ENCODE measurements at places on chromosomes 16 and 17.

DNA sequence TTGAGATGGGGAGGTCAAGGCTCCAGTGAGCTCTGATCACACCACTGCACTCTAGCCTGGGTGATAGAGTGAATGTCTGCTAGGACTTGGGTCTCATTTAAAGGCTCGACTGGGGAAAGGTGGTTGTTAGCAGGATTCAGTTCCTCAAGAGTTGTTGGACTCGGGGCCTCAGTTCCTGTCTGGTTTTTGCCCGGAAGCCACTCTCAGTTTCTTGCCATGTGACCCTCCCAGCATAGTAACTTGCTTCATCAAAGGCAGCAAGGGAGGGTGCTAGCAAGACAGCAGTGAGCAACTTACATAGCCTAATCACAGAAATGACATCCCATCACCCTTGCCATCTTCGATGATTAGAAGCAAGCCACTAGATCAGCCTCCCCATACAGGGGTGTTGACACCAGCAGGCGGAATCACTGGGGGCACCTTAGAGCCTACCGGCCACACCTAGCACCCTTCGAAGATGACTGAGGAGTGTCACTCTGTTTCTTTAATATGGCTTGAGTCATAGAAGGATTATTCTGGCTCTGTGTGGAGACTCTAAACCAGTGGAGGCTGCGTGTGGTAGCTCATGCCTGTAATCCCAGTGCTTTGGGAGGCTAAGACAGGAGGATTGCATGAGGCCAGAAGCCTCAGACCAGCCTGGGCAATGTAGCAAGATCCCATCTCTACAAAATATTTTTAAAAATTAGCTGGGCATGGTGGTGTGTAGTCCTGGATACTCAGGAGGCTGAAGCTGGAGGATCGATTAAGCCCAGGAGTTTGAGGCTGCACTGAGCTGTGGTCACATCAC is 13.2 kb upstream of the SCNN1B start:
- no peak for DNase-seq

GRCh38 chr17:19242323-19242722 is 5.2 kb downstream of the EPN2 start:
- no peak for DNase-seq

GRCh38 chr17:57676543-57676942 is 68.6 kb downstream of the CCDC182 start:
- DNase-seq, result no peak

GRCh38 chr17:79936641-79937381 is 97.6 kb upstream of the CBX4 start:
- no peak for DNase-seq

DNA sequence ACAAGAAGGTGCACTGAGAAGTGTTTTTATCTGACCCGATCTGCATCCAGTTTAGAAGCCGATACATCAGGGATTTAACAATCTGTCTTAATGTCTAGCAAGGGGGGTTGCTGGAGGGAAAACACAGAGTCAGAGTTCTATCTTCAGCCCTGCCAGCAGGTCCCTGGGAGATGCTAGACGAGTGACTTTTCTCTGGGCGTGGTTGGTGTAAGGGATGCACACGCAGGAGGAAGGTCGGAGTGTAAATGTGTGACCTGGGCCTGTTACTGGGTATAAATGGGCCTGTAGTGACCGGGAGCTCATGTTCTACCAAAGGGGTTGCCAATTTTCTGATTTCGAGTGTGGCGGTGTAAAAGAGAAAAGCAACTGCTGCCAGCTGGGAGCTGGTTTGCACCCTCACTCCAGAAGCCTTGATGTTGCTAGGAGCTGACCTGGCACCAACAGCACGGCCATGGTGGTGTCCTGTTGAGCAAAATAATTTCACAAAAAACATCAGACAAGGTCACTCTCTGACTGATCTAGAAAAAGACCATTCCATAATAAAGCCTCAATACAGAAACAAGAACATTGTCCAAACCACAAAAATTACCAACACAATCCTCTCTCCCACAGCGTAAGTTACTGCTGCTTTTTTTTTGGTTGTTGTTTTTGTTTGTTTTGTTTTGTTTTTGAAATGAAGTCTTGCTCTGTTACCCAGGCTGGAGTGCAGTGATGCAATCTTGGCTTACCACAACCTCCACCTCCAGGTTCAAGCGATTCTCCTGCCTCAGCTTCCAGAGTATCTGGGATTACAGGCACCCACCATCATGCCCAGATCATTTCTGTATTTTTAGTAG is 1.3 kb upstream of the KCTD13 start:
- DNase-seq, result no peak

GRCh38 chr16:75160386-75160785 is 12.1 kb downstream of the ZFP1 start:
- DNase-seq, result no peak

- no peak for DNase-seq
Observed at GRCh38 chr17:59827721-59828477, 64.8 kb downstream of the TUBD1 start.

DNA sequence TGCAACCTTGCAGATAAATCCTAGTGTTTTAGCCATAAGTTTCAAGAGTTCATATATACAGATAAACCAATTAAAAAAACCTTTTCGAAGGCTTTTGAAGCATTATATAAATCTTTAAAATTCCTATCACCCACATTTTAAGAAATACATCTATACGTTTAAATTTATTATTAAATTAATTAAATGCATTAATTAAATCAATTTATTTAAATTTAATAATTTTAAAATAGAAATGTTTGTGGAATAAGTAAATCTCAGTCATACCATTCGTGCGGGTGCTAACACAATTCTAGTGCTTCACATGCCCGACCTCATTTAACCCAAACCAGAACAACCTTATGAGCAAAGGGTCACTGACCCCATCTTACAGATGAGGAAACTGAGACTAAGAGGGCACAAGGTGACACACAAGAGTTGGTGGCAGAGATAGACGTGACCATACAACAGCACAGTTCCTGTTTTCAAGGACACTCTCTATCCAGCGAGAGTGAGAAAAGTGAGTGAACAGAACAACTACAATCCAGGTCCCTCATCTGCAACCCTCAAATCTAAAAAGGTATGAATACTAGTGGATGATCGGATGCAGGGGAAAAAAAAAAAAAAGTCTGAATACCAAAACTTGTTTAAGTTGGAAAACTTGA is 1.4 kb downstream of the NSMCE1 start:
- no peak for DNase-seq

GRCh38 chr17:38613981-38614779 is 8.4 kb upstream of the SRCIN1 start:
- DNase-seq, result no peak

GRCh38 chr16:73053364-73054124 is 5.6 kb upstream of the ZFHX3 start:
- no peak for DNase-seq

- DNase-seq, result no peak
Observed at GRCh38 chr17:59671386-59671785, 35.8 kb downstream of the PTRH2 start.

- no peak for DNase-seq
Observed at GRCh38 chr17:74852237-74853047, 7.2 kb downstream of the GRIN2C start.

- DNase-seq, result no peak
Observed at GRCh38 chr16:74623214-74623838, 16.4 kb upstream of the GLG1 start.

GRCh38 chr17:56604691-56605290 is 11.3 kb downstream of the NOG start:
- DNase-seq, result no peak

- DNase-seq, result no peak
Observed at GRCh38 chr16:71794018-71794417, 14.6 kb downstream of the AP1G1 start.

DNA sequence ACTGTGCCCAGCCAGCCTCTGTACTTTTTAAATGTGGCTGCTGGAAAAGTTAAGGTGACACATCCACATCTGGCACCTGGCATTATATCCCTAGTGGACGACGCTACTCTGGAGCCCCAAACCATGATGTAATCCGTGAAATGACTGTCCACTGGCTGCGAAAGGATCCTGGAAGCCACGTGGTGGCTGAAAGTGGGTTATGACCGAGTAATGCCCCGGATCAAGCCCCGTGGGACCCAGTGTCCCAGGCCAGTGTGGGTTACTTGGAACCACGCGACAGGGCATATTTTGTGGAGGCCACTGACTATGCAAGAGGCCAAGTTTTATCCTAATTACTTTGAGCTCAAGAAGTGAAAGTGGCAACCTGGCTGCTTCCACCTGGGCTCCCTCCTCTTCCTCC is 79.6 kb downstream of the PGS1 start:
- DNase-seq, result no peak

GRCh38 chr17:56937687-56938086 is 23.2 kb downstream of the COIL start:
- DNase-seq, result no peak

DNA sequence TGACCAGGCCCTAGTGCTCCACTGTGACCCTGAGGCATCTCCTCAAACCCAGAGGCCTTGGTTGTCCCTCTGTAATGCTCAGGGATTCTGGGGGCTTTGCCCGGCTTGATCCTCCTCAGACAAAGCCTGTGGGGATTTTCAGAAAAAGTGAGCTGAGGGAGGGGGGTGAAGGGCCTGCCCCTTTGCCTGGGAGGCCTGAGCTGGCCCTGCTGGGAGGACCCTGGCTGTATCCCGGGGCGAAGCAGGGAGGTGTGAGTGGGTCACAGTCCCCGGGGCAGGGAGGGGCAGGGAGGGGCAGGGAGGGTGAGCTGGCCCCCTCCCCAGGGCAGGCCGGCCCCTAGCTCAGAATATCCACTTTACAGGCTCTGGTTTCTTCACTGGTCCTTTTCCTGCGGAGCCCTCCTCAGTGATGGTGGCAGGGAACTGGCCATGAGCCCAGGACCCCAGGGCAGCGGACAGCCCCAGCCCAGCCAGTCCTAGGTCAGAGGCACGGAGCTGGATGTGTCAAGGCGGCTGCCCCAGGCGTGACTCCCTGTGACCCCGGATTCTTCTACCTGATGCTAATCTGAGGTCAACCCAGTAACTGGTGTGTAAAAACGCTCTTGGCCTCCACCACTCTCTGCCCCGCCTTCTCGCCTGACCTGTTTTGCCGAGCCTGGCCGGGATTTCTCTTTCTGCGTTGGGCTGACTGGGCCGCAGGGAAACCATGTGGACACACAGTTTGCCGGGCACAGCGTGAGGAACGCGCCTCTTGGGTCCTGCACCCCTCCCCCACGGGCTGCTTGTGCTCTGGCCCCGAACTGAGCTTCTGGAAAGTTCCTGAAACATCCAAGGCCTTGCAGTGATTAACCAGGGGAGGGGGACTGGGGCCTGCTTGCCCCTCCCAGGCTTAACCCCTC is 5.8 kb upstream of the FASN start:
- DNase-seq, result no peak

GRCh38 chr17:82592767-82593589 is 55.3 kb downstream of the WDR45B start:
- DNase-seq, result no peak

GRCh38 chr16:17469011-17469740 is 1.6 kb downstream of the XYLT1 start:
- no peak for DNase-seq

All from cortex of kidney (tissue), 1 donor.